CD4-positive, alpha-beta T cell treated with Interleukin-6 at 100 ng/mL for 8 hours (primary cell): ENCODE measurements at places on chromosomes 11 and 22.

DNA sequence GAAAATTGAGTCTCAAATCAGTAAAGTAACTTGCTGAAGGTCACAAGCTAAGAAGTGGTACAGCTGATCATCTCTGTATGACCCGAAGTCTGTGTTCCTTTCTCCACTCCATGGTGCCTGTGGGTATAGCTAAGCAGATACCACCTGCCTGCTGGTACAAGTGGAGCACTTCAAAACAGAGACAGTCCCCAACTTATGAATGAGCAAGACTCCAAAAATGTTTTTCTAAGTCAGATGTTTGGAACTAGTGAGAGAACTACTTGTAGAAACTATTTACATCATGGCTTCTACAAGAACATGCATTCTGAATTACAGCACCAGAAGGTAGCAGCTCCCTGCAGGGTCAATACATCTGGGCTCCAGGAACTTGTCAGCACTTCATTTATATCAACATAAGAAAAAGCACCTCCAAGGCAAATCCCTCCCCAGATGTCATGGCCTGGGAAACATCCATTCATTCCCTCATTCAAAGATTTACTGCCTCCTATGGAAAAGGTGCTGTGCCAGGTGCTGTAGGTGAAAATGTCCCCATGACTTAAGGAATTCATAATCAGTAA is 94.7 kb downstream of the SERGEF start:
- no peak for DNase-seq

DNA sequence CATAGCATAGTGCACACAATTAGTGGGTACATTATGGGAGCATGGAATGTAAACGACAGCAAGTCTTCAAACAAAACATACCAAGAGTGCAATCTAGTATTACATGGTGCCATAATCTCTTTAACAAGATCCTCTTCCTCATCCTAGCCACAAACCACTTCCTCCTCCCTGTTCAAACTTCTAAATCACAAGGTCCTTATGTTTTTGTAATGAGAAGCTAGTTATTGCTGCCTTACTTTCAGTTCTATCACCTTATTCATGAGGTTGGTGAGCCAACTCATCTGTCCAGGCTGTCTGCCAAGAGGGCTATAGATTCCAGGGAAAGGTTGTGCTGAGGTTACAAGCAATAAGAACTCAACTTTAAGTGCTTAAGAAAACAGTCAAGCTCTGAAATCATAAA is 195.4 kb upstream of the ARHGAP20 start:
- peak; percentile 35 for DNase-seq

GRCh38 chr22:24506802-24507438 is 11.8 kb downstream of the UPB1 start:
- no peak for DNase-seq

DNA sequence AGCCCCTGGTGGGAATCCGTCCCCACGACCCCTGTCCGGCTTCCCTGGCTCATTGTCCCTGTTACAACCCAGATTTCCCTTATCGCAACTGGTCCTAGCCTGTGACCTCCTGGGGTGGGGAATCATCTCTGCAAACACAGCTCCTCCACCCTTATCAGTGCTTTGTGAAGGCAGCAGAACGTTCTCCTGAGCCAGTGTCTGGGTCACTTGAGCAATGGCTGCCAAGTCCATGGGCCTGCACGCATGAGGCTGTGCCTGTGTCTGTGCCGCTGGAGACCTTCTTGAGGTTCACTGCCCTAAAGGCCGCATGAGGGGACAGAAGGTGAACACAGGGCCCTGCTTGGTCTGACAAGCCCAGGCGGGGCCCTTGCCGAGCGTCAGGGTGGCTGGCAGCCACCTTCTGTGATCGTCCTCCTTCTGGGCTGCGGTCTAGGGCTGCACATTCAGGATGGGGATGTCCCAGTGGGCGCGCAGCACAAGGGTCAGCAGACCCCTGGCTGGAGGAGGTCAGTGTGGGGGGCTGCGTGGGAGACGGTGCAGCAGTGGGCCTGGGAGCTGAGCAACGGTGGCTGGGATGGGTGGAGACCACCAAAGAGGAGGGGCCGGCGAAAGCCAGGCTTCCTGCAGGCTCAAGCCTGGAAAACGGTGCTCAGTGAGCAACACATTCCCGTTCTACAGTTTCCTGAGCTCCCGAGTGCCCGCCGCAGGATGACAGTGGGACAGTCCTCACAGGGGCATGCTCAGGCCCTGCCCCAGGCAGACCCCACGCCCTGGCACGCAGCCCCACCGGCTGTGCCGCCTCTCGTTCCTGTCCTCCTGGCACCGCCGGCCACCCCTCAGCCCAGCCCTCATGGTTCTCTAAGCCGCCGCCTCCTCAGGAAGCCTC is 74.1 kb downstream of the CDKN1C start:
- no peak for DNase-seq

DNA sequence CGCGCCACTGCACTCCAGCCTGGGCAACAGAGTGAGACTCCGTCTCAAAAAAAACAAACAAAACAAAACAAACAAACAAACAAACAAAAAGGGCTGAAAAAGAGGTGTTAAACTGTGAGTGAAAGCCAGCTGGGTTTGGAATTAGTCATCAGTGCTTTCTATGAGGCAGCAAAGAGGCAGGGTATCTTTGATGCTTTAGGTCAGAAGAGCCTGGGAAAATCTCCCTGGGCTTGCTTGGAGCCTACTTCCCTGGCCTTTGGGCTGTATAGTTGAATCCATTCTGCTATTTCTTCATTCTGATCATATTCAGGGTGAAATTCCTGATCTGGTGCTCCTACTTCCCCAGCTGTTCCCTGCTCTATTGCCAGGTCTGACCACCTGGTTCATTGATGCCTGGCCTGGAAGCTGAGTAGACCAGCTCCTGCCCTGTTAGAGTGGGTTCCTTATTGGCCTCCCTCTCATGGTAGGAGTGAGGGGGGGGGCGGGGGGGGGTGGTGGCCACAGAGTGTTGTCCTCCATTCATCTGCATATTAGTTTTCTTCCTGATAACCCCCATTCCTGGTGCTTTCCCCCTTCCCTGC is 65.6 kb downstream of the INSC start:
- DNase-seq: no peak
